Adipocyte (in vitro differentiated cells): ENCODE measurements at places on chromosomes 5 and 9.

DNA sequence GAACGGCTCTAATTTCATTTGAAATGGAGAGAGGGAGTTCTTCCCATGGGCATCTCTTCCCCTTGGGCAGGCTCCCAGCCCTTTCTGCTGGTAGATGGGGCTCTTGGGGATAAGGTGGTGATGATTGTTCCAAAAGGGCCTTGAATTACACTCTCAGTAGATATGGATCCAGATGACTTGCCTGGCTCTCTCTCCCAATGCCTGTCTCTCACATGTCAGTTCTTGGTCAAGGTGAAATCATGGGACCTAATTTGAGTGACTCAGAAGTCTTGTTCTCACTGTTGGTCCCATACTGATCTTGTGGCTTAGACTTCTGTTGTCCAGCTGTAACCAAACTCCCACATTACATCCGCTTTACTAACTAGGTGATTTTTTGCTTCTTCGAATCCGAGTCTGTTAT, 317.0 kb upstream of the RFX3 start:
- DNase-seq = peak; percentile 26

GRCh38 chr5:92525131-92525530, 1055.9 kb downstream of the NR2F1-AS1 start:
- peak; percentile 64 for DNase-seq

DNA sequence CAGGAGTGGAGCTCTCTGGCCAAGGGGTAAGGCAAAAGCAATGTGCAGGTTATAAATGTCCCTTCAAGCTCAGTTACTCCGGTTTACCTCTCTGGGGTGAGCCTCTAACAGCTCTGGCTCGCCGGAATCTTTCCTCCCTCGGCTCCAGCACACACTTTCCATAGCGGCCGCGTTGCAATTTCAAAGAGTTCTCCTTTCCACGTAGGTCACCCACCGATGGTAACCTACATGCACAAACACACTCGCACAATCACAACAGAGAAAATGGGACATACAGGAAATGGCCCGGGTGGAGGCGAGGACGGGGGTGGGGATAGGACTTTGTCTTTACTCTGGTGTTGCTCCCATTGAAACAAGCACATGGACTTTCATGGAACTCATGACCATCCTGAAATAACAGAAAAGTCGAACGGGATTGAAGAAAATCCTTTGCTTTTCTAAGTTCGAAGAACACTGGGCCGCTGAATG, 1.2 kb downstream of the LHFPL2 start:
- peak; percentile 60 for DNase-seq

DNA sequence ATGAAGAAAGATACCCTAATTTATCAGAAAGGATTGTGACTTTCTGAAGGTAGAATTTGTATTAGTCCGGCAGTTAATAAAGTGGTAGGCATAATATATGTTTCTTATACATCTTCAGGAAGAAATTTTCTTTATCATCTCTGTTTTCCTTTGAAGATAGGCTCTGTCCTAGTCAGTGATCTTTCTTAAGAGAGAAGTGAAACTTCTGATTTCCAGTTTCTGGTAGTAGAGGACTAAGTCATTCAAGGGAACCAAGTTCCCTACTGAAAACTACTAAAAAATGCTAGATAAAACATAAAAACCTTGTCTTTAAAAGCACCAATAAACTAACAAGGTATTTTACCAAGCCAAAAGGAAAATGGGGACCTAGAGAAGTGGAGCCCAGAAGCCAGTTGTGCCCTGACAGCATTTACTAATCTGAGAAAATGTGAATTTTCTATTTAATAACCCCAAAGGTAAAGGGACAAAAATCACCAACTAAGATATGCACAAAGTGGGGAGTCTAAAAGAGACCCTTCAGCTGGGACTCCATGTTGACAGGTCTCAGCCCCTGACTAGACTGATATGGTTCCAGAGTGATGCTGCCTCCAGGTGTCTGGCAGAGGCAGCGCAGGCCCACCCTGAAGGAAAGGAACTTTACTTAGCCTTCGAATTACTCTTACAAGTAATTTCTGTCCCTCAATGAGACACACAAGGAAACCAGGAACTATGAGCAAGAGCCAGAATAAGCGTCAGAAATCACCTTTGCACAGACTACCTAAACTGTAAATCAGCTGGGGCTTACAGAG, 72.7 kb downstream of the FAM78A start:
- DNase-seq = no peak

DNA sequence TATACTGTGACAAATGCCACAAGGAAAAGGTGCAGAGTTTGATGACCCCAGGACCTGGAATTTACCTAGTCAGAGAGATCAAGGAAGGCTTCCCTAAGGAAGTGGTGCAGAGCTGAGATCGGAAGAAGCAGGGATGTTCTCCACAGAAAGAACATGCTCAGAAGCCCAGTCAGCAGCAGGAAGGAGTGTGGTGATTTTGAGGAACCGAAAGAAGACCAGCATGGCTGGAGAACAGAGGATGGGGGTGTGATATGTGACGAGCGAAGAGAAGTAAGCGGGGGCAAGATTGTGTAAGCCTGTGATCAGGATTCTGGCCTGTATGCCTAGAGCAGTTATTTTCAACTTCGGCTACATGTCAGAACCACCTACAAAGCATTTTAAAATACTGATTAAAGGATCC, 18.7 kb upstream of the PIK3R1 start:
- no peak for DNase-seq

DNA sequence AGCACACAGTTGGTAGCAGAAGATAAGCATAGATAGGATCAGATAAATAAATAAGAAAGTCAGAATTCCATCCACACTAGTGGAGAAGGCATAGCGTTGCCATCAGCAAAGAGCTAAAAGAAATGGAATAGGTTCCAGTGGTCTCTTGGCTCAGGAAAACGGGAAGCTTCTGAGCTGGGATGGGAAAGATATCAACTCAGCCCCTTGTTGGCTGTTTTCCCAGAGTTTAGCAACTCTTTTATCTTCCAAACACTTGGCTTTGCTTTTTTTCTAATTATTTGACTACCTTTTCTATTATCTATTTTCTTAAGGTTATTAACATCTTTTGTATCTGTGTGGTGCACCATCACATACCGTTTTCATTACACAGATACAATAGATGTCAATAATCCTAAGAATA, 445.7 kb upstream of the TRPC7 start:
- peak; percentile 11 for DNase-seq

DNA sequence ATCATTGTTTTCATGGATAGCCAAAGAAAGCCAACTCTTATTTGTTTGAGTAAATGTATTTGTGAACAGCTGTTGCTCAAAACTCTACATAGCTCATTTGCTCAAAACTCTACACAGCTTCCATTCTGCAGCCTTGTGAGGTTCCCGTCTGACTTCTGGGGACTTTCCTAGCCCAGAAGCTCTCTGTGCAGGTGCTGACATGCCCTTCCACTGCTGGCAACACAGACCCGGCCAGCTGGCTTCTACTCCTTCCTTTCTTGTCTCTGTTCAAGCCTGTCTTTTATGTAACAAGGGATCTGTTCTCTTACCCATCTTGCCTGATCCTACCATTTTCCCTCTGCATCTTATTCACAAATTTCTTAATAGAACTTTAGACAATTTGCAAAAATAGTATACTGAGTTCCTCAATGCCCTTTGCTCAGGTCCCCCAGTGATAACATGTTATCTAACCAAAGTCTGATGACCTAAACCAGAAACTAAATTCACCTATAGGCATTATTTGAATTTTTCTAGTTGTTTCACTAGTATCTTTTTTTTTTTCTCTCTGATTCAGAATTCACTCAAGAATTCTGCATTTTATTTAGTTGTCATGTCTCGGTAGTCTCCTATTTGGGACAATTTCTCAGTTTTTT, 556.5 kb upstream of the SEMA6A start:
- no peak for DNase-seq

- DNase-seq = no peak
Observed at GRCh38 chr5:140546851-140547507, 483 bp upstream of the EIF4EBP3 start.

GRCh38 chr5:54156577-54156976, 153.8 kb downstream of the ARL15 start:
- DNase-seq = no peak

DNA sequence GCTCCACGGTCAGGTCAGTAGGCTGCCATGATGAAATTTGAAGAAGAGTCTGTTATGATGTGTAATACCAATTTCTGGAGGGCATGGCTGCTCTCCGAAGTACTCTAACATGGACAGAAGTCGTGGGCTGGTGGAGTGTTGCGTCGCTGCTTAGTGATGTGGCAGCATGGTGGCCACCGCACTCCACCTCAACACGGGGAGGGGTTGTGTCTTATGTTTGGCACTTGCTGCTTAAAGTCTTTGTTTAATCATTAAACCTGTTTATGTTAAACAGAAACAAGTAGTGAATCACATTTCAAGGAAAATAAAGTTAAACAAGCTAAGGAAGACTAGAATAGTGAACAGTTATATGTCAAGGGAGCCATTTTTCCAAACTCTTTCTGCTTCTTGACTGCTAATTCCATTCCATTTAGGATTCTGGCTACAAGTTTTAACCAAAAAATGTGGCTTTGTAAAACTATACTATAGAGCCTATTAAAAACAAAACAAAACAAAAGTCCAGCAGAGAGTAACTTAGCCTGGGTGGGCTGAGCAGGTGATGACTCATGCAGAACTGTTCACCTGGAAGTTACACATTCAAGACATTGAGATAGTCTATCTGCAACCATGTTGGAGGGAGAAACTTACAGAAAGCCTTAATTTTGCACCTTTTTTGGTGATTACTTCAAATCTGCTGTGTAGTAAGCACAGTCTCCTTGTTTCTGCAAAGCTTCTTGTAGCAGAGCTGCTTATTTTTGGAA, 9.5 kb downstream of the HABP4 start:
- DNase-seq = no peak

DNA sequence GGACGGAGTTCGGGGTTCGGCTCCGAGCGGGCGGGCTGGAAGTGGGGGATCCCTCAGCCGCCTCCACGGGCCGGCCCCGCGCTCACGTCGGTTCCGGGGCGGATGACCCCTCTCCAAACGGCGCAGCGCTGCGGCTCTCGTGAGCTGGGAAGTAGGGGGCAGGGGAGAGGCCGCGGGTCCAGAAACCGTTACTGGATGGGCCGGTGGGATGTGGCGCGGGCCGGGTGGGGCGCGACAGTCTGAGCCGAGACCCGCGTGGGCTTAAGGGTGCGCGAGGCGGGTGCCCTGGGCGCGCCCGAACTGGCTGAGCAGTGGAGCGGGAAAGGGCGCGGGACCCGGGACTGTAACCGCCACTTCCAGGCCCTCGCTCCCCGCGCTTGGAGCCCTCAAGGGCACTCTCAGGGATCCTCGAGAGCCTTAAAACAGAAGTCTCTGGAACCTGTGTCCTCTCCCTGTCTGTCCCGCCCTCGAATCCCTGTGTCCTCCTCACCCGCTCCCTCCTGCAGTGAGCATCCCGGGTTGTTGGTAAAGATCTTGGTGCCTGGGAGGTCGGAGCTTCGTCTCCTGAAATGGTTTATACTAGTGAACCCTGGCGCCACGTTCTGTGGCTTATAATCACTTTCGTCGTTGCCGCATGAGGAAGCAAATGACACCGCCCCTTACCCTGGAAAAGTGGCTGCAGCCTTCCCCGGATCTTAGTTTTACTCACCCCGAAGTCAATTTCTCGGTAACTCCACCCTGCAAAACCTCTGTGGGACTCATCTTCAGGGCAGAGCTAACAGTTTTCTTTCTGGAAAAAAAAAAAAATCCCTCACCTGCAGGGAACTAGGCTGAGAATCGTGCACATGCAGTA, 571 bp upstream of the MARCHF11 start:
- DNase-seq = no peak

DNA sequence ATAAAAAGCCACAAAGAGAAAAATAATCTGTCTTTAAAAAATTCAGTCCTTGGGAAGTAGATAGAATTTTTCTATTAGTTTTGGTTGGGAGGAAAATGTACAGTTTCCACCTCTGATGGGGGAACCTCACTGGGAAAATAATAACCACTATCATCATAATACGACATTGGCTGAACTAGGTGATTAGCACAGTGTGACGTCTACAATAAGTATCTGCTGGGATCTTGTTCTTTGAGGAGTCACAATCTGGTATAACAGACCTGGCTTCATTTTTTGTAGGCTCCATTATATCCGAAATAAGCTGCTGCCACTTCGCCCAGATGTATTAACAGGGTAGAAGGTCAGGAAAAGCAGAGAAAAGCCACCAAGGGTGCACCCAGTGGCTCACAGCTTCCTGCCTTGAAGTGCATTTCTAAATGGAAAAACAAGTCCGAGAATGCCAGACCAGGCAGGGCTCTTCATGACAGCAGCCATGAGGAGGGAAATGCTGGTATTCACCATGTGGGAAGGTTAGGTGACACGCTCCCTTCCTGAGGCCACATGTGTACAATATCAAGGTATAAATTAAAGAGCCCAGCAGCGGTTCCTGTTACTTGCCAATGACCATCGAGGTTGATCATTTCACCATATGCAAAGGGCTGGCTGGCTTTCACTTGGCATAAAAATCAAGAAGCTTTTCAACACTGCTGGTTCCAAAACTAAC, 152.8 kb downstream of the PRELID2 start:
- no peak for DNase-seq

DNA sequence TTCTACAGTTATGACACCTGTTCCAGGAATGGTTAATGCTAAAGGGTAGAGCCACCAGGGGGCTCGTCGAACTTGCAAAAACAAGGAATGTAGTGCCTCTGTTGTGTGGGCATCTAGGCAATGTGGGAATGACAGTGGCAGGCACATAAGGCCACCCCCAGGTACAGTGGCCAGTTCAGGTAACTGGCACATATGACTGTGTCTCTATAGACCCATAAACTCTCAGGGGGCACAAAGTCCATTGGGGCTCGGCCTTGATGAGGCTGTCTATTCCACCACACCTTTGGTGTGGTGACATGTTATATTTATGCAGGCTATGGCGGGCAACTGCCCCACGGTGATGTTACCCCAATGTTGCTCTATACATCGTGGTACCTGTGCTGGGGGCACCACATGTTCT, 59.6 kb upstream of the FAM120A start:
- no peak for DNase-seq

- no peak for DNase-seq
Observed at GRCh38 chr5:126858441-126858840, 81.5 kb downstream of the LMNB1 start.

DNA sequence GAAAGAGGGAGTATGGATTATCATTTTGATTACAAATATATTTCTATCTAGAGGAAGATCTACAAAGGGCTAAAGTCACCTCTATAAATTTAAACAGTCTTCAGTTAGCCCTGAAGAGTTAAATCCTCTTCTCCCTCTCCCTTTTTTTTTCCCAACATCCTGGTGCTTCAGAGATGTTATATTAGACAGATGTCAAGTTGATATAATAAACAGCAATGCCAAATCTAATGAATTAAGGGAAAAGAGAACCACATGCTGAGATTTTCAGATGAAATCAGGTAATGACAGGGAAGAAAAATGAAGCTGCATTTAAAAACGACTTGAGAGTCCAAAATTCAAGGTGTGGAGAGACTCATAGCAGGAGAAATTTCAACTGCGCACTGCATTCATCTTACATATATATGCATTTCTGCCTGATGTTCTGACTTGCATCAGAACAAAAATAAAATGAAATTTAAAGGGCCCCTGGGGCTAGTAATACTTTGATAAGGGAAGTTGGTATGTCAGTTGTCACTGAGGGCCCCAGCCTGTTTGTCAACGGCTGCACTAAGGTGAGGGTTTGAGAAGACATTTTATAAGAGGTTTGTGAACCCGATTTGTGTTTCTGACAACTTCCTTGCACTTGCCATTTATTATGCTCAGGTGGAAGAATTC, 338.9 kb upstream of the PANK3 start:
- no peak for DNase-seq
